ENCODE measurements at places on chromosomes 2 and 18. TPM values are rescaled to one million over a fixed set of nuclear protein-coding genes. Genes with fewer than 3 reads are reported as not detected.

DNA sequence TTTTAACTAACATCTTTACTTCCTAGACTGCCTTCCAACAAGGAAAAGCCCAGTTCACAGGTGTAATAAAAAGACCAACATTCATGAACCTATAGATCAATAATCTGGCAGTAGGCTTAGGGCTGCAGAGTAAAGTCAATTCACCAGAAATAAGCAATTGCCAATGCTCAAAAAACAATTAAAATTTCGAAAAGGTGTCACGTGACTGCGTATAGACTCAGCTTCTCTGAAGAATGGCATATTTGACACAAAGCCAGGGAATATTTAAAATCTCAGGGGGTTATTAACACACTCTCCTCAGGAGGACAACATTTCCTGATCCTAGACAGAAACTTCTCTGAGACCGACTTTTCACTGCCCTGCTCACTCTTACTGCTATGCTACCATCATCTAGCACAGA is 245.2 kb upstream of the LRATD1 start:
- DNase-seq, result no peak

GRCh38 chr2:74343316-74343715 is at the start of gene SLC4A5:
TSS of gene SLC4A5 (minus strand) at chr2:74343416. CDS start at chr2:74315023, 28,393 bp downstream.
- DNase-seq, result no peak

DNA sequence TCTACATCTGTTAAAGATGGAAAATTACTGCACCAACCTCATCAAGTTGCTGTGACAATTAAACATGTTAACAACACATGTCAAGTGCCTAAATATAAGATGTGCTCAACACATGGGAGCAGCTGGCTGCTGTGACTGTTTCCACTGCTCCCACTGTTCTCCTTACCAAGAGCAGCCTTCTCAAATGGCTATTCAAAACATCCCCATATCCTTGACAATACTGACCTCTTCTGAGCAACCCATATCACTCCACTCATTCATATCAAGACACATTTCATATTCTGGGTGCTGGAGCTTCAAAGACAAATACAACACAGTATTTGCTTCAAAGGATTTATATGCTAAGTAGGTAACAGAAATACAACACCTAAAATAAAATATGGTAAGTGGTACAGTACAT is 60.3 kb downstream of the PIAS2 start:
- no peak for DNase-seq

SLC39A6 gene
- 21.0 TPM for total RNA-seq

DNA sequence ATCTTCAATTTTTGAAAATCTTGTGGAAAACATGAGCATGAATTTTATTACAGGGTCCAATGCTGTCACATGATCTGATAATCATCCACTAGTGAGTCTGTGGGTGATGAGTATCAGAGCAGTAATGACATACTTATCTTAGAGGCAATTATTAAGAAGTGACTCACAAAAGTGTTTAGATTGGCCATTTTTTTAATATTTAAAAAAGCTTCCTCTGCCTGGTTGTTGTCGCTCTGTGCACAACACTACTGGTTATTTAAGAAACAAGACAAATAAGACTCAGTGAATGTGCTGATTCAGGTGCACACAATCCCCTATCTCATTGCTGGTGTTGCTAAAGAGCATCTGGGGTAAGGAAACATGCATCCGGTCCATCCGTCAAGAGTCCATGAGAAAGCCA is 665.8 kb upstream of the ZEB2 start:
- DNase-seq, result no peak

TIGD1 gene
- total RNA-seq, result 2.4 TPM

DNA sequence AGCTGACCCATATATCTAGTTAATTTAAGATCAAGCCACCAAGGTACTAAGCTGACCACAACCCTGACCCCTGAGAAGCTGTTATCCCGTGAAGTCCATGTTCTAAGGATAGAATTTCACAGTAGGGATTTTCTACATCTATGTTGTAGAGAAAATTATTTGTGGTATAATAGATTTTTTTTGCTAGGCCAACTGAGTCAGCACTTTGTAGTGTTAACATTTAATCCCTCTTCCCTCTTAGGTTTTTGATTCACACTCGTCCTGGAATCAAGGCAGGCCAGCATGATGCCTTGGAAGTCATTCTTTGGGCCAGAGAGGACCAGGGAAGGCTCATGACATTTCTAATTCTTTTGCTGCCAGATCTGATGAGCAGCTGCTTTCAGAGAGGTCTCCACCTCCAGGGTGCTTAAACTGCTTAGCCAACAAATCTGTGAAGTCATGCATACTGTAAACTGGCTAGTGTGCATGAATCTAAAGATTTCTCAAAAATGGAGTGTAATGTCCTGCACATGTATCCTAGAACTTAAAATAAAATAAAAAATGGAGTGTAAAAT is 102.5 kb downstream of the RBM43 start:
- DNase-seq, result no peak

GRCh38 chr2:71453404-71454220 is at the start of gene DYSF:
TSS of gene DYSF (plus strand) at chr2:71453561.
- no peak for DNase-seq

DNA sequence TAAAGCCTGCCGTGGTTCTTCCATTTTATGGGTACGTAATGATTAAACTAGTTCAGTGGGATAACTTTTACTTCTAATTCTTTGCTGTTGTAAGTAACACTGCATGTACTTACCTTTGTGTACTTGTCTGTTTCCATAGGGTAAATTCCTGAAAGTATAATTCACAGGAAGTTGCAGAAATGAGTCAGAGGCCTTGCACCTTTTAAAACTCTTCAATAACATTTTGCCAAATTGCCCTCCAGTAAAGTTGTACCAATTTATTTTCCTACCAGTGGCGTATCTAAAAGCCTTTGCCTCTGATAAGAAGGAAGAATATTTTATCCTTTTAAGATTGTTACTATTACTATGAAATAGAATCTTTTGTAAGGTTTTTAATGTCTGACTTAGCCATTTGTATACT is 65.1 kb downstream of the CAB39 start:
- DNase-seq, result no peak

DNA sequence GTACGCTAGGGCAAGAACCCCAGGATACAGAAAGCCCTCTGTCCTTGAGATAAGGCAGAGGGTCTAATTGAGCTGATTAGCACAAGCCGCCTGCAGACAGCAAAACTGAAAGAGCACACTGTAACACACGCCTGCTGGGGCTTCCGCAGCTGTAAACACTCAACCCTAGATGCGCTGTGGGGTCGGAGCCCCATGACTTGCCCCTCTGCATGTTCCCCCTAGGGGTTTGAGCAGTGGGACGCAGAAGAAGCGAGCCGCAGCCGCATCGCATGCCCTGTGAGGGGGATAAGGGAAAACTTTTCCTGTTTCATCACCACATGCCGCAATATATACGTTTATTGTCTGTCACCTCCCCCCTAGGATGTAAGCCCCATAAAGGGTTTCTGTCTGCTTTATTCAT is 384.6 kb downstream of the PLCL1 start:
- DNase-seq, result no peak

COLEC12 gene
- total RNA-seq, result 13.2 TPM

DNA sequence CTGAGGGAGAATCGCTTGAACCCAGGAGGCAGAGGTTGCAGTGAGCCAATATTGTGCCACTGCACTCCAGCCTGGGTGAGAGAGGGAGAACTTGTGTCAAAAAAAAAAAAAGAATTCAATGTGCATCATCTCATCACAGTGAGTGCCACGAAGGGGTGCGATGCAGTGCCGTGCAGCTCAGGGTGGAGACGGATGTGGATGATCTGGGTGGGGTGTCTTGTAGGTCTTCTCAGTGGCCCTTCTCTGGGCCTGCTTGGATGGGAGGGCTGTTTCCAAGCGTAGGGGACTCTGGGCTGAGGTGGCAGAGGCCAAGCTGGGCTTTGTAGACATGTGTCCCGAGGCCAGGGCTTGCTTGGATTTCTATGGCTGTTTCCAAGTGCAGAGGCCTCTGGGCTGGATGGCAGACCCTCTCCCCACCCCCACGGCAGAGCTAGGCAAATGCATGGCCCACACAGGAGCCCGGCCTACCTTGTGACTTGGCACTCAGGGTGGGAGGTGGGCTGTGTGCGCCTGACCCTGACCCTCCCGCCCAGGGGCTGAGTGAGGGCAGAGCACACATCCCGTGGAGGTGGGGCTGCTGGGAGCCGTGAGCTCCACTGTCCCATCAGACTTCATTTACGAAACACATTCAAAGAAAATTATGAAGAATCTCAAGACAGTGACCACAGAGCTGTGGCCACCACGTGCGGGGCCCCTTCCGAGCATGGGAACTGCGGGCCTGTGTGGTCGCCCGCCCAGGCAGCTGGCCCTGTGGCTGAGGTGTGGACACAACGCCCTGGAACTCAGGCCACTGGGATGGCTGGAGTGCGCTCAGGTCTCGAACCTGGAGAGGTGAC is 76.4 kb downstream of the ASB1 start:
- no peak for DNase-seq

- DNase-seq, result no peak
Observed at GRCh38 chr2:159285929-159286708, at the start of gene WDSUB1. TSS of gene WDSUB1 (minus strand) at chr2:159286703. CDS start at chr2:159283069, 3,634 bp downstream.

- peak; percentile 18 for DNase-seq
Observed at GRCh38 chr2:45380131-45380836, 230.8 kb downstream of the SRBD1 start.

MAP2 gene
- 8.8 TPM for total RNA-seq

ACTR2 gene
- 161 TPM for total RNA-seq

DNA sequence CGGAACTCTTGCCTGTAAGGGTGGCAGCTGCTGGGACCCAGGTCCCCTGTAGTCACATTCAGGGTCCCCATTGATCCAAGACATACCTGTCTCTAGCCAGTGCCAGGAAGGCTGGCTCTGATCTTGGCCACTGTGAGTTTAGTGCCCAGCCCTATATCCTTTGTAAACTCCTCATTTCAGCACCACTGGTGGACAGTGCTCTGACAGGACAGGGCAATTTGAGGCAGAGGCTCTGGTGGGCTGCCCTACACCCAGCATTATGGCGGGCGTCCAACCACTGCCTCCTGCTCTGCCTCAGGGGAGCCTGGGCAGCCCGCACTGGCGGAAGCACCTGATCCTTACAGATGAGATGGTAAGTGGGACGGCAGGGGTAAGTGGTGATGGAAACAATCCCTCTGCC is 55.2 kb upstream of the MGAT4A start:
- no peak for DNase-seq

All from glomerular endothelial cell (primary cell).